GM23338 (cell line): ENCODE measurements at places on chromosomes 2 and 18.

- DNase-seq: no peak
Measured at GRCh38 chr2:9819551-9819950, 23.7 kb upstream of the TAF1B start.

GRCh38 chr2:33873076-33873605 lies 274.0 kb upstream of the FAM98A start:
- no peak for DNase-seq

DNA sequence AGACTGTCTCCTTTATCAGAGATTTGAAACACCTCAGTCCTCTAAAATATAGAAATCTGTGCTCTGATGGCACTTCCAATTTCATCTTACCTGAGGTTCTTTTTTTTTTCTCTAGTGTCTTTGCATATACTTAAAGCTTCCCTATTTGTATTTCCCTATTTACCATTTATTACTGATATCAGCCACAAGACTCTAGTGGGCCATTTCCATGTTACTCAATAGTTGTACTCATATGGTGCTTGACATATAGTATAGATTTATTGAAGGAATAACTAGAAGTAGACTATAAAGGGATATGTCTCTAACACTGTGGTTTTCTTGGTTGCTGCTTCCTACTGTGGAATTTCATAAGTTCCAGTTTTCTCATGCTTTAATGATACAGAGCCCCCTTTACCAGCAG lies 3.0 kb downstream of the RBM45 start:
- no peak for DNase-seq

- no peak for DNase-seq
Measured at GRCh38 chr2:219120082-219120481, 40.5 kb downstream of the NHEJ1 start.

DNA sequence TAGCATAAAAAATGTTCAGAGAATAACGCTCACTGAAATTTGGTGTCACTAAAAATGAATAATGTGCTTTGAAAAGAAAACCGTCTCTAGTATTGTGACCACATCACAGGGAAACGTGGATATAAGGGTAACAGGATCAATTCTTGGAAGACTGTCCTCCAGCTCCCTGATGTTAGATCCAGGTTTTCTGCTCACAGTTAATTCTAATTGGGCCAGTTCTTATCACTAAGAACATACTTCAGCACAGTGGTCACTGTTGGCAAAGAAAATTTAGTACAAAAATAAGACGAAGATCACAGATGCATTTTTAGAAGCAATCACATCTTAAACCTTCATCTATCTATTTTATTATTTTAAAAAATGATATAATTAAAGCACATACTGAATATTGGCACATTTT lies 57.0 kb upstream of the CD226 start:
- no peak for DNase-seq

DNA sequence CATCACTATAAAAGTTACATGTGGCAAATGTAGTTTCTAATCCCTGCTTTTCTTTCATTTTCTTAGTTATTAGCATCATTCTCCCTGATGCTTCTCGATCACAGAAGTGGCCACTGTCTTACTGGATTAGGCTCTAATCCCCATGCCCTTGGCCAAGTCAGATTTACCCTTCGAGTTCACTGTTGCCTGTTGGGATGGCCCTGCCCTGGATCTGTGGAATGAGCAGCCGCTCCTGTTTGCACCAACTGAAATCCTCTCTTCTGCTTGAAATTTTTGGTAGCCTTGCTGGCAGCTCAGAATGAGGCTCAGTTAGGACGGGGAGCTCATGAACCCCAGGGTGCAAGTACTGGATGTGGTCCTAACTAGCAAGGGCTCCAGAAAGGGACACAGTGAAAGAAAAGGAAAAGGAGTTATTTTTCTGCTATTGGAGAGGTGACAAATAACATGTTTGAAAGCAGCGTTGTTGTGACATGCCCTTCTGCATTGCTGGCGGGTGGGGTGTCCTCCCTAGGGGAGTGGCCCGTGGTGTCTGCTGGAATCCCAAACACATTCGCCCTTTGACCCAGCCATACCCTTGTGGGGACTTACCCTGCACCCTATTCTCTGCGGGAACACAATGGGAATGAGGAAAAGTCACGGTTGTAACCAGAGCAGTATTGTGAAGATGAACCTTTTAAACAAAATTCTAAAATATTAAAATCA lies 34.5 kb downstream of the RBFA start:
- no peak for DNase-seq
